ENCODE measurements at places on chromosomes 6 and 20.

DNA sequence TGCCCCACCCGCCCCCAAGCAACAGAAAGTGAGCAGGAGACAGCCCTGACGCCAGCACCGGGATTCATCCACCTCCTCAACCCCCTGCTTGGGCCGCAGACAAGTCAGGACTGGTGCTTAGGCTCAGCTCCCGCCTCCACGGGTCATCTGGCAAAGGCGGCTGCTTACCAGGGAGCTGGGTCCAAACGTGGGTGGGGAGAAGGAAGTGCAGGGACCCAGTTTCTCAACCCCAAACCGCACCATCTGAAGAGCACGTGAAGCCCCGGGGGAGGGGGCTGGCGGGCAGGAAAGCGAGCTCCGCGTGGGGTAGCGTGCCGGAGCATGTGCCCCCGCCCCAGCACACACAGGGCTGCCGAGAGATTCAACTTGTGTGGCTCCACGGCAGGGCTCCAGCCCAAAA, 87.2 kb downstream of the BMP7 start:
- DNase-seq = no peak

DNA sequence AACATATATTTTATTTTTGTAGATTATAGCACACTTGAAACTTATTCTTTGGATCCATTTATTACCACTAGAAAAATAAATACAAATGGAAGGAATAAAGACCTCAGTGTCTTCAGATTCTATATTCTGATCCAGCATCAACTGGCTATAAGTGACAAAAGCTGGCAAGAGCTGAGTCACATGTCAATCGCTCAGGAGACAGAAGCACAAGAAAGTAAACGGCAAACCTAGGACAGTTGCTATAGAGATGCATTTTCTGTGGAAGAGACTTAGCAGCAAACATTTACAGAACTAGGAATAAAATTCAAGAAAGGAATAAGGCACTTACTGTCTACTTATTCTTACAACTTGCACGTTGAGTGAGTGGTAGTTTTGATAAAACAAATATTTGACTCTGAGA, 230.4 kb downstream of the CLVS2 start:
- DNase-seq = no peak

DNA sequence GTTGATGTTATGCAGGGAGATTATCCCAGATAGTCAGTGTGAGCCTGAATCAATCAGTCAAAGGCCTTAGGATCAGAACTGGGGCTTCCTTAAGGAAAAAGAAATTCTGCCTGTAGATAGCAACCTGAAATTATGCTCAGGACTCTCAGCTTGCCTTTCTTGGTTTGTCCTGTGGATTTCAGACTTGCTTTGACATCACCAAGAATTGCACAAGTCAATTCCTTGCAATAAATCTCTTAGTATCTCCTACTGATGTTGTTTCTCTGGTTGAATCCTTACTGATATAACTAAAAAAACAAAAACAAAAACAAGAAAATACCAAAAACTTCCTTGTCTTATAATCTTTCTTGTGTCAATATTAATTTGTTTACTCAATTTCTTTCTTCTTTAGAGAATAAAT, 258.9 kb upstream of the TCF21 start:
- DNase-seq = no peak

DNA sequence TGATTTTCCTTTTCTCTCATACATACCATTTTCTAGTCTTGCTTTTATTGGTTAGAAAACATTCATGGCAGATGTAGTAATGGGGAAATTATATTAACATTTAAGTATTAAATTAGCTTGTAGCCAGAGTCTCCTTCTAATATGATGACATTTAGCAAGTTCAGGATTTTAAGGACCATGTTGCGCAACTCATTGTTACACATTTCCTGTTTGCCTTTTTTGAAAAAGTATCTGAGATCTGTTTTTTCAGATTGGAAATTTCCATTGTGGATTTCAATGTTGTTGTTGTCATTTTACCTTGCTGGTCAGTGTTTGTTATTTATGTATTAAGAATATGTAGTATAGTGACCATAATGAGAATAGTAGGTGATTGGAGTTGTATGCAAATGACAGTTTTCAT, 38.7 kb downstream of the CDKAL1 start:
- DNase-seq = no peak

DNA sequence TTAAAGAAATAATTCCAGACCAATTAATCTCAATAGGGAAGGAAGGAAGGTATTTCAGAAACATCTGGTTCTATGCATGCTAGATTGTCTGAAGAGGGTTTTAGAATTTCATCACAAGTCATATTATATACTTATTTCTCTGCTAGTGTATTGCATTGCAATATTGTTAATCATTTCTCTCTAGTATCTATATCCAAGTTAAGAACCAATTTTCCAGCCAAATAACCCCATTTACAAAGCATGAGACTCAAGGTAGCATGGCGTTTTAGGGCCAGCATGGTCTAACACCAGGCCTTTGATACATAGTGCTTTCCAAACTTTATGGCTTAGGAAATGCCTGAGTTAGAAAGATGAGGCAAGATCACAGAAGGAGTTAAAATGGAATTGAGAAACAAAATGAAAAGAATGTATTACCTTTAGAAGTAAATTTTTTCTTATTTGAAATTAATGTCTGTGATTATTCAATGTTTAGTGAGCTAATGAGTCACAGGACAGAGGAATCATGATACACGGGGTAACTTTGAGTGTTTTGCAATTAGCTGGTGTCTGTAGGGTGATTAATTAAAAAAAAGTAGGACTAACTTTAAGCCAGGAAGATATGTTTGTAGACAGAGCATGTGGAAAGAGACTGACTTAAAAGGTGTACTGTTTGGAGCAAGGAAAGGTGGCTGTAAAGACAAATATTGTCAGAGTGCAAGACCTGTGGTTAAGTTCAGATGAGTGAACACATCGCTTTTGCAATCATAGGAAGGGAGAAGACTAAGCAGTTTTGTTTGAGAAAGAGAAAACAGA, 1006.2 kb upstream of the CITED2 start:
- DNase-seq = no peak

GRCh38 chr6:47231151-47231550, 78.6 kb downstream of the TNFRSF21 start:
- no peak for DNase-seq

GRCh38 chr6:141056945-141057625, 1075.6 kb upstream of the GJE1 start:
- DNase-seq = no peak

- DNase-seq = no peak
Observed at GRCh38 chr6:56959938-56960337, 5.0 kb downstream of the BEND6 start.

- DNase-seq = no peak
Observed at GRCh38 chr6:39617026-39617425, 108.2 kb downstream of the KIF6 start.

GRCh38 chr6:133033263-133033662, 207.9 kb upstream of the EYA4 start:
- DNase-seq = no peak

- no peak for DNase-seq
Observed at GRCh38 chr20:62959101-62959971, 6.8 kb downstream of the SLC17A9 start.

DNA sequence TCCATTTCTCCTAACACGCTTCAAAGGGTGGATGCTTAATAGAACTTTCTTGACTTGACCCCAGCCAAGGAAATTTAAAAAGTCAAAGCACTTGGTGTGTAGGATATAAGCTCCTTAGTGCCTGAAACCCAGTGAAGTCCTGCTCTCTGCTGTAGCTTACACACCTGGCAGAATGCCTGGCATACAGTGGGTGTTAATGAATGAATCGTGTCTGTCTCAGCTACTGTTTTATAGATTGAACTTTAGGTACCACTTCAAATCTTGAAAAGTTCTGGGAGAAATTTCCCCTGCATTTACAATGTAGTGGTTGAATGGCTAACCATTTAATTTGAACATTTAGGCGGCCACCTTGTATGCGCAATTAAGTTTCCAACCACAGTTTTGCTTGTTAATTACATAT, 70.5 kb upstream of the ZNF217 start:
- no peak for DNase-seq

DNA sequence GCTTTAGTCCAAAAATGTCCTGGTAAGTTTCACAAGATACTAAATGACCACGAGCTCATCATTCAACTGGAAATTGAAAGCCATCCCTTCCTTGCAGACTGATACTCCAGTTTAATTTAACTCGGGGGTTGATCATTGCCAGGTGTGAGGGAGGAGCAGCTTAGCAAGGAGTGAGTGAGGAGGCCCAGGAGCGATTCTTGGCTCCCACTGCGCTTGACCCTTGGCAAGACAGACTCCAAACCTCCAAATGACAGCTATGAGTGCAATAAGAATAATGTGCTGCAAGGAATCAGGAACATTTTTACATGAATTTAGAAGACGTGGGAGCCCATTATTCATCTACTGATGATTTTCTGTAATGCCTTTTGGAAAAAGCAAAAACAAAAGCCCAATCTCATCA, 64.9 kb downstream of the LAMA4 start:
- no peak for DNase-seq

- no peak for DNase-seq
Observed at GRCh38 chr6:155880900-155881299, 425.3 kb upstream of the NOX3 start.

DNA sequence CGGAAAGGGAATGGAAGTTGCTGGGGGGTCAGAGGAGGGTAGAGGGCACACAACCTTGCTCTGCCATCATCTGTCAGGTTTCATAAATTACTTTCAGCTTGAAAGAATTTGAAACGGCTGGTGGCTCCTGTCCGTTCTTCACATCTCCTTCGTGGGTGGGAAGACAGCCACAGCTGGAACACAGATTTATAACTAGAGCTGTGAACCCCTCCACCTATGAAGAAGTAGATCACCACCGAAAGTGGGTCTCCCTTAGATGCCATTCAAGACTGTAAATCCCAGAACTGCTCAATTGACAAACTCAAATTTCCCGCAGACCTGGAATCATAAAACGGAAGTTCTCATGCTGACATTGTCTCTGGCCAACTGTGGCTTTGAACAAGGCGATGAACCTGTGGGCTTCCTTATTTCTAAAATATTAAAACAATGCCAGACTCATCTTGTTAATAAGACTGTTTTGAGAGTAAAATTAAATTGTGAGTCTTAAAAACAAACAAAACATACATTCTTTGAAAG, 65.3 kb downstream of the BTBD3 start:
- DNase-seq = no peak

DNA sequence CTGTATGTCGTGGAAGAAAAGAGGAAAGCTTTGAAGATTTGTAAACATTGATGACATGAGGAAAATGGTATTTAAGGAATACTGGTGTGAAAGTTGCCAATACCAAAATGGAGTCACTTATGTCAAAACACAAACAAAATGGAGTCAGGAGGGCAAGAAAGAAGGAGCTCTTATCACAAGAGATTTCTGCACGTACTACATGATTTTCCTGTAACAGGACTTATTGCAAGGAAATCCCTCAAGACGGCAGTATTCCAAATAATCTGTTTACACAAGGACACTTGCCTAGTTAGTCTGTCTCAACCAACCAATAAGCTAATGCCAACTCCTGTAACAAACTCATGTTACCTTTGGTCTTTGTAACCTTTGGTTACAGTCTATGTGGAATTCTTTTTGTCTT, 29.8 kb downstream of the SLC2A12 start:
- DNase-seq = no peak

- DNase-seq = no peak
Observed at GRCh38 chr20:56431471-56431870, 19.4 kb downstream of the CASS4 start.

GRCh38 chr20:23641936-23642751, 4.4 kb upstream of the CST3 start:
- no peak for DNase-seq

DNA sequence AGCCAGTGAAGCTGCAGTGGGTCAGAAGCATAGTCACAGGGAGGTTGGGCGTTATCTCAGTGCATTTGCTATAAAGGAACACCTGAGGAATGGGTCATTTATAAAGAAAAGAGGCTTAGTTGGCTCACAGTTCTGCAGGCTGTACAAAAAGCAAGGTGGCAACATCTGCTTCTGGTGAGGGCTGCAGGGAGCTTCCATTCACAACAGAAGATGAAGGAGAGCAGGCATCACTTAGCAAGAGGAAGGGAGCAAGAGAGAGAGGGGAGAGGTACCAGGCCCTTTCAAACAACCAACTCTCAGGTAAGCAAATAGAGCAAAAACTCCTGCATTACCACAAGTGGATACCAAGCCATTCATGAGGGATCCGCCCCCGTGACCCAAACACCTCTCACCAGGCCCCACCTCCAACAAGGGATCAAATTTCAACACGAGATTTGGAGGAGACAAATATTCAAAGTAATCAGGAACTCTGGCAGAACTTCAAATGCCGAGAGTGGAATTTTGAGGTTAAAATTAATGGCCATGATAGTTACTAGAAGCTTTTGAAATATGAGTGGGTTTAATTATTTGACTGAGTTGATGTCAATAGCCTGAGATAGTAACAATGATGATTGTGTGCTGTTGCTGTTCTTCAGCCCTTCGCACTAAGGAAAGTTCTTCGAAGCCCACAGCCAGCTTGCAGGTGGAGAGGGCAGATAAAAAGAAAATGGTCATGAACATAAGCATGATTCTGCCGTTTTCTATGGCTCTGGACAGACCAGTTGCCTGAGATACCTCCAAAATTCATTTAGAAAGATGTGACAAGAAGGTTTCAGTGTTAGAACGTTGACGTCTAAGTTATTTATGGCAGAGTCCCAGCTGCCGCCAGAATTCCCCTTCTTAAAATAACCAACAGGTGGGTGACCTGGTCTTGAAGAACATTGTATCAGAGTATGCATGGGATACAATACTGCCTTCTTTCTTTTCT, 55.3 kb upstream of the ADTRP start:
- DNase-seq = no peak

DNA sequence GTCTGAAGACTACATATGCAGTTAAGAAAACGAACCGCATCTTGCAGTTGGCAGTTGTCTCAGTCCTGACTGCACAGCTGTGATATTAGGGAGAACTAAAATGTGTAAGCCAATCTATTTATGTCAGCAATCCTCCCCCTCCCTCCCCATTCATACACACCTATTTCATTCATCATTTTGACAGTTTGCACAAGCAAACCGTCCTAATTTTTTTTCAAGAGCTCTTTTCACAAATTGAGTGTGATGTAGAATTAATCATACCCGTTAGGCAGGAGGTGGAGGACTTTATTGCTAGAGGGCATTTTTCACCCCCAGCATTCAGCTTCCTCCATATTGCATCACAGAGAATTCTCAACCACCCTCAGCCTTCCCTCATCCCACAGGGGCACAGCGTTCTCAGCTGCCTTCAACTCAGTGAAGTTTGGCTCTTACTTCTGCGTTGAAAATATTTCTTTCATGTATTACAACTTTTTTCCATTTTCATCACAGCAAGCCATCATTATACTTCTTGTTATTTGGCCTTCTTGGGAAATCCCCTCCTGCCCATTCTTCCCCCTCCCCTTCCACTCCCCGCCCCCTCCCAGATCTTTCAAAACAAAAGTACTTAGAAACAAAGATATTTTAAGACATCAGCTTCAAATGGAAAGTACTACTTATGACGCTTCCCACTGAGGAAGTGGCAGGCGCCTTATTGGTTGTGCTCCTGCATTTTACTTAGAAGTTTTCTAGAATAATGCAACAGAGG, 37.5 kb downstream of the NOX3 start:
- DNase-seq = no peak

GRCh38 chr6:170265655-170266054, 25.2 kb downstream of the DLL1 start:
- DNase-seq = peak; percentile 56

- no peak for DNase-seq
Observed at GRCh38 chr6:53925891-53926290, 131.1 kb downstream of the LRRC1 start.

Measured in anterior cingulate cortex (tissue), 58 donors.